ENCODE measurements at places on chromosomes 2 and 18.

DNA sequence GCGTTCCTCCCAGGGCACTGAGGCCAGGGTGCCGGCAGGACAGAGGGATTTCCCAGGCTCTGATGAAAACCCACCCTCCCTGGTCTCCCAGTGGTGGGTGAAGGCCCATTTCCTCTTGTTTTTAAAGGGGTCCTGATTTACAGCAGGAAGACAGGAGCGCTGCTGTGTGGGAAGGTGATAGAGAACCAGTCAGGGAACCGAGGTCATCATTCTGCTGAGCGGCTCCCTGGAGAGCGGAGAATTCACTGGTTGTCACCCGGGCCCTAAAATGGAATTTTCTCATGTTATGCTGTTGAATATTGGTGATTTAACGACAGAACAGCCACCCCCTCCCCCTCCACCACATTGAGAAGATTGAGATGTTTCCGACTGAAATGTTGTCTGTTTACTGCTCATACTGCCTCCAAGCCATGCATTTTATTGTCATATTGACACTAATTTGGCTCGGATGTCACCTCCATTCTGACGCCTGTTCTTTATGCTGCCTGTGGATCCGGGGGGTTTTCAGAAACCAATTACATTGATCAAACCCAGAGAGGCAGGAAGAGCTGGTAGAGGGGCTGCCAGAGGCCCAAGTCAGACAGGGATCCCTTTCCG, 225.2 kb downstream of the GLI2 start:
- H3K36me3 ChIP-seq, result no peaks in the 10 kb centered on the region
- no peaks in the 10 kb centered on the region for H3K4me1 ChIP-seq
- no peak for DNase-seq
- H3K27ac ChIP-seq, result no peak overlapping the region

GRCh38 chr2:108346827-108347226, 30.9 kb upstream of the SULT1C4 start:
- H3K36me3 ChIP-seq, result no peaks in the 10 kb centered on the region
- H3K4me3 ChIP-seq, result no peak overlapping the region
- no peaks in the 10 kb centered on the region for H3K4me1 ChIP-seq
- no peak overlapping the region for H3K27ac ChIP-seq
- H3K27me3 ChIP-seq, result no peaks in the 10 kb centered on the region
- no peak for DNase-seq

DNA sequence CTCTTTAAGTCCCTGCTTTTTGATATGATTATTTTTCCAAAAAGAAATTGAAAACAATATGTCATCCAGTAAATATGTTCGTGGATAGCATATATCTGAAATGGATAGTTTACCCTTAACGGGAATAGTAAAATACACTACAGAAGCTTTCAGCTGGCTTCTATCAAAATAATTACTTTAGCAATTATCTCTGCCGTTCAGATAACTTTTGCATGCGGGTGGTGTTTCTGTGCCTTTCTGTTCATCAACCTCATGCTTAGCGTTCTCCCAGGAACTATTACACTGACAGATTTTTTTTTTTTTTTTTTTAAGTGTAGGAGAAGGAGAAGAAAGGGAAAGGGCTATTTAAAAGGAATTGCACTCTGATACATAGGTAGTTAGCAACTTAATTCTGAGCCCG, 53.6 kb downstream of the TSHZ1 start:
- no peak overlapping the region for H3K4me3 ChIP-seq
- DNase-seq, result no peak
- H3K27me3 ChIP-seq, result no peaks in the 10 kb centered on the region
- no peak overlapping the region for H3K27ac ChIP-seq
- peaks cover 85% of the 10 kb centered on the region for H3K4me1 ChIP-seq
- no peaks in the 10 kb centered on the region for H3K36me3 ChIP-seq

- peak overlapping the region; percentile 57 for H3K4me3 ChIP-seq
These were observed 69.8 kb downstream of the BCL2 start for GRCh38 chr18:63249771-63250170.

- H3K36me3 ChIP-seq, result peaks cover 13% of the 10 kb centered on the region
- H3K4me1 ChIP-seq, result peaks cover 48% of the 10 kb centered on the region
- peak overlapping the region; percentile 80 for H3K27ac ChIP-seq
- H3K27me3 ChIP-seq, result peaks cover 2% of the 10 kb centered on the region
- H3K4me3 ChIP-seq, result peak overlapping the region; percentile 82
- DNase-seq, result no peak
These were observed 111.4 kb downstream of the NFATC1 start for GRCh38 chr18:79507076-79507545.

DNA sequence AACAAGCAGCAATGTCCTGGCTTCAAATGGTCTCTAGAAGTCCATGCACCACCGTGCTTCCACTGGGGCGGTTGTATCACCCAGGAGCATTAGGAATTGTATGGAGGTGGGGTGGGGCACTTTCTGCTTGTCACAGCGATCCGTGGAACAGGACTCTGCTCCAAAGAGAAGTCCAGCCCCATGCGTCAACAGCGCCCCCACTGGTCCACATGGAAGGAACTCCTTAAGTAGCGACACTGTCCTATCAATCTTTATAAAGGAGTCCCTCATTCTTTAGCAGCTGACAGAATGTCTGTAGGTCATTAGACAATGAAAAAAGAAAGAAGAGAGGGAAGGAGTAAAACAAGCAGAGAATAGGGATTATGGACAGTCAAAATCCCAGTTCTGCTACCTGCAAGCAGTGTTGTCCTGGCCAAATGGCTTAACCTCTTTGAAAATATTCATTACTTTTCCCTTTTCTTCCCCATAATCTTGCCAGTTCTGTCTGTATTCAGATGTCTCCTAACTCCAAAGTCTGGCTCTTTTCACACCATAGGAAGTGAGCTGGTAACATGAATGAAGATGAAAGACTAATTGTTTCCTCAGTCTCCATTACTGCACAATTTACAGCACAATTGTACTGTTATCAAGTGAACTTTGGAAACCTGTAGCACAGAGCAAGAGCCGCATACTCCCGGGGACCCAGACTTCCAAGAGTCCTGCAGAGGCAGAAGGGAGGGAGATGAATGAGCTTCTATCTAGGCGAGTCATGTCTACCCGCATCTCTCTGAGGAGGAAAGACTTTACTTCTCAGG, 9.9 kb downstream of the NFE2L2 start:
- H3K4me1 ChIP-seq, result peaks cover 94% of the 10 kb centered on the region
- H3K27ac ChIP-seq, result peak overlapping the region; percentile 100
- H3K4me3 ChIP-seq, result no peak overlapping the region
- no peak for DNase-seq
- H3K36me3 ChIP-seq, result peaks cover 4% of the 10 kb centered on the region

- DNase-seq, result no peak
- H3K4me3 ChIP-seq, result no peak overlapping the region
- H3K27me3 ChIP-seq, result peaks cover 5% of the 10 kb centered on the region
- no peak overlapping the region for H3K27ac ChIP-seq
- no peaks in the 10 kb centered on the region for H3K4me1 ChIP-seq
- no peaks in the 10 kb centered on the region for H3K36me3 ChIP-seq
These were observed 20.8 kb downstream of the LHCGR start for GRCh38 chr2:48734576-48735303.

GRCh38 chr2:231601356-231602229, 8.9 kb downstream of the TEX44 start:
- H3K27ac ChIP-seq, result peak overlapping the region; percentile 94
- H3K4me3 ChIP-seq, result no peak overlapping the region
- H3K4me1 ChIP-seq, result peaks cover 13% of the 10 kb centered on the region
- peaks cover 12% of the 10 kb centered on the region for H3K27me3 ChIP-seq
- peak; percentile 76 for DNase-seq

- no peak for DNase-seq
- peaks cover 35% of the 10 kb centered on the region for H3K36me3 ChIP-seq
- no peak overlapping the region for H3K27ac ChIP-seq
- H3K27me3 ChIP-seq, result peaks cover 1% of the 10 kb centered on the region
- H3K4me1 ChIP-seq, result no peaks in the 10 kb centered on the region
These were observed 207.2 kb downstream of the ATAD2B start for GRCh38 chr2:23719716-23720115.

- DNase-seq, result no peak
- no peaks in the 10 kb centered on the region for H3K36me3 ChIP-seq
- H3K4me1 ChIP-seq, result no peaks in the 10 kb centered on the region
- H3K4me3 ChIP-seq, result no peak overlapping the region
- no peak overlapping the region for H3K27ac ChIP-seq
These were observed 532.5 kb upstream of the SLC39A10 start for GRCh38 chr2:195124391-195125079.

DNA sequence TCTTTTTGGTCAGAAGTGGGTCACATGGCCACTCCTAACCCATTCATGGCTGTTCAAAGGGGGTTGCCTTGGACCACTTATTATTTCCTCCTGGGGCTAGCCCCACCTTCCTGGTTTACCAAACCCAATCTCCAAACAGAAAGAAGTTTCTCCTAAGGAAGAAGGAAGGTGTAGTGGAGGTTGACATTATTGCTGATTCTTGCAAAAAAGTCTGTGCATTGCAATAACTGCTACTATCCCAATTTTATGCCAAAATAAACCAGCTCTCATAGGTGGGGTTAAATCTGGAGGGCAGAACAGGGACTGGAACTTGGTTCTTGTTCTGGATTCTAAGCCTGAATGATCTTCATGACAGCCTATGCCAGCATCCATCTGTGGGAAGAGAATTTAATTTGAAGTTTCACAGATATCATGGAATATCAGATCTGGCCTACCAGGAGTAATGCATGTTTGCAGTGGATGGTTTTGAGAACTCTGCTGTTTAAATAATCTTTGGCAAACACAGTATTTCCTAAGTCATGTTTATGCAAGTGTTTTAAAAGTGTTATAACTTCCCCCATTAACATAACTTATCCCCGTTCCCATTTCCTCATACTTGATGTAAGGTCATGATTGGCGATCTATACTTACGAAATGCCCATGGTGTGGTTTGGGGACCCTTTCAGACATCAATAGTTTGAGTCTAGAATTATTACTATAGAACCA, 11.9 kb downstream of the ANXA4 start:
- H3K4me3 ChIP-seq, result no peak overlapping the region
- peaks cover 1% of the 10 kb centered on the region for H3K27me3 ChIP-seq
- peaks cover 35% of the 10 kb centered on the region for H3K4me1 ChIP-seq

DNA sequence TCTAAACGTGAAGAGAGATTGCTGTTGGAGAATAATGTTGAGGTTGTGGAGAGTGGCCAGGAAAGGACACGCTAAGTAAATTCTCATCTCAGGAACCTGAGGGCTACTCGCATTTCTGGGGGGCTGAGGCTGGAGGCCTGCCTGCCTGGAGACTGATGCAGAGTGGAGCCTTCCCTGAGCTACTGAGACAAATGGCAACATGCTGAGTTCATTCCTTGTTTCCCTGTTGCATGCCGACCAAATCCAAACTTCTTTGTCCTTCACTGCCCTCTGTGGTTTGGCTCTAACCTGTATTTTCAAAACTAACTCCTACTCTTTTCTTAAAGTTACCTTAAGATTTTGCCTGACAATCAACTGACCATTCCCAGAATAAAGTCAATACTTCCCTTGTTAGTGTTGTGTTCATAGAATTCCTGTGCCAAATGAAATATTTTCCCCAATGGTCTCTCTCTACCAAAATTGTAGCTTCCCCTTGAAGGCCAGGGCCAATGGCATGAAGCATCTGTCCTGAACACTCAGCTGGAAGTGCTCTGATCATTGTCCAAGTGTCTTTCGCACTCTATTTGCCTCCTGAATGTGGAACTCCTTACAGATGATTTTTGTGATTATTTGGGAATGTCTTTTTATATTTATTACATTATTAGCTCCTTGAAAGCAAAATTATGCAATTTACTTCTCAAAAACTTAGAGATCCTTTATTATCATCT, 1085.6 kb downstream of the SOCS6 start:
- no peaks in the 10 kb centered on the region for H3K4me1 ChIP-seq
- no peak overlapping the region for H3K27ac ChIP-seq
- no peaks in the 10 kb centered on the region for H3K27me3 ChIP-seq
- no peak for DNase-seq

DNA sequence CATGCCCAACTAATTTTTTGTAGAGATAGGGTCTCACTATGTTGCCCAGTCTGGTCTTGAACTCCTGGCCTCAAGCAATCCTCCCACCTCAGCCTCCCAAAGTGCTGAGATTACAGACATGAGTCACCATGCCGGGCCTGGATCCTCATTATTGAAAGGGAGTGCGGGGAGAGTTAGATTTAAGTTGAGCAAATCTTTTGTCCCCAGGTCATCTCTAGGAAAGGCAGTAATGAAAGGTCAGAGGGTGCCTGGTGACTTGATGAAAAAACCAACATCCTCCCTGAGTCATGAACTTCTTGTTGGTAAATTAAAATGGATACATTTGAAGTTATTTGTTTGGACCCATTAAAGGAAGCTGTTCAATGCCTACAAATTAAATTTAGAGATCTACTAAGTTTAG, 25.1 kb downstream of the STAT4 start:
- H3K27me3 ChIP-seq, result peaks cover 2% of the 10 kb centered on the region
- H3K36me3 ChIP-seq, result peaks cover 11% of the 10 kb centered on the region
- no peak for DNase-seq
- H3K4me3 ChIP-seq, result peak overlapping the region; percentile 88

DNA sequence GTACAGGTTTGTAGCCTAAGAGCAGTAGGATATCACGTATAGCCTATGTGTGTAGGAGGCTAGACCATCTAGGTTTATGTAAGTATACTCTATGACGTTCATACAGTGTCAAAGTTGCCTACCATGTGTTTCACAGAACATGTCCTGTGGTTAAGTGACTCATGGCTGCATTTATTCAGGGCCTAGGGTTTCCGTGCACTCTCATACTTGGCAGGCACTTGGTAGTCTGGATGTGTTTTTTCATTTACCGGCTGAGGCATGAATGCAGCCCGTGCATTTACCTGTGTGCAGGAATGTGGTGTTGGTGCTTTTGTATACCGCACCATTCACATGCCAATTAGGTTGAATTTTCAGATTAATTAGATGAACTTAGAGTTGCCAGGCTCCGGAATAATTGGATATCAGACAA, 43.4 kb downstream of the MYL12B start:
- no peak overlapping the region for H3K4me3 ChIP-seq
- no peak overlapping the region for H3K27ac ChIP-seq
- no peaks in the 10 kb centered on the region for H3K36me3 ChIP-seq

GRCh38 chr2:152097290-152097800, 1.5 kb downstream of the CACNB4 start:
- no peaks in the 10 kb centered on the region for H3K36me3 ChIP-seq
- peak overlapping the region; percentile 81 for H3K4me3 ChIP-seq
- peaks cover 28% of the 10 kb centered on the region for H3K4me1 ChIP-seq
- H3K27ac ChIP-seq, result no peak overlapping the region
- DNase-seq, result no peak
- H3K27me3 ChIP-seq, result peaks cover 13% of the 10 kb centered on the region

DNA sequence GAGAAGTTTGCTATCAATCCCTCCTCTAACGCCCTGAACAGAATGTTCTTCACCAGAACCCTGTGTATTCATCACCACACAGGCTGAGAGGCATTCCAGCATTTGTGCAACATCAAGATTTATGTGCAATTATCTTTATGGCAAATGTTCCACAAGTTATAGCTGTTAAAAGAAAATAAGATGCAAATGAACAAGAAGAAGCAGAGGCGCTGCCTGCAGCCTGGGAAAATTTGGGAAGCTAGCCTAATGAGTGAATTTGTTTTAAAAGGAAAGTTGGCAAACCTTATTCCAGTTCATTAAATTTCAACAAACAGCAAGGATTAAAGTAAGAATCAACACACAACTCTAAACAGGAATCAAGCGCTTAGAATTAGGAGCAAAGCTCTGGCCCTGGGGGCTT, 5.3 kb downstream of the TPO start:
- H3K27ac ChIP-seq, result no peak overlapping the region
- no peaks in the 10 kb centered on the region for H3K36me3 ChIP-seq
- H3K27me3 ChIP-seq, result peaks cover 1% of the 10 kb centered on the region
- no peak for DNase-seq
- H3K4me3 ChIP-seq, result no peak overlapping the region

GRCh38 chr2:10846110-10846861, 33.7 kb upstream of the PDIA6 start:
- H3K4me1 ChIP-seq, result no peaks in the 10 kb centered on the region
- peaks cover 3% of the 10 kb centered on the region for H3K27me3 ChIP-seq
- peaks cover 3% of the 10 kb centered on the region for H3K36me3 ChIP-seq
- no peak overlapping the region for H3K27ac ChIP-seq
- no peak overlapping the region for H3K4me3 ChIP-seq
